Esophagus squamous epithelium (tissue), 5 donors: ENCODE measurements at places on chromosomes 16 and 17. TPM values are rescaled to one million over a fixed set of nuclear protein-coding genes. Genes with fewer than 3 reads are reported as not detected.

FN3K gene
- total RNA-seq, result 10.2 TPM

NHERF2 gene
- 31.7 TPM for total RNA-seq

RHBDL3 gene
- 1.1 TPM for total RNA-seq

ARL17A gene
- total RNA-seq, result 12.4 TPM

TMC7 gene
- 0.56 TPM for total RNA-seq

HOXB4 gene
- 0.27 TPM for total RNA-seq

- DNase-seq, result no peak
Observed at GRCh38 chr17:3826191-3826590, 19.9 kb downstream of the NCBP3 start.

- DNase-seq, result no peak
Observed at GRCh38 chr17:33976831-33977230, 278.3 kb upstream of the CCL2 start.

GRCh38 chr16:31072540-31073141 is 1.4 kb downstream of the ZNF668 start:
- DNase-seq, result no peak

- no peak for DNase-seq
Observed at GRCh38 chr16:68453816-68454215, 5.5 kb upstream of the SMPD3 start.

DNA sequence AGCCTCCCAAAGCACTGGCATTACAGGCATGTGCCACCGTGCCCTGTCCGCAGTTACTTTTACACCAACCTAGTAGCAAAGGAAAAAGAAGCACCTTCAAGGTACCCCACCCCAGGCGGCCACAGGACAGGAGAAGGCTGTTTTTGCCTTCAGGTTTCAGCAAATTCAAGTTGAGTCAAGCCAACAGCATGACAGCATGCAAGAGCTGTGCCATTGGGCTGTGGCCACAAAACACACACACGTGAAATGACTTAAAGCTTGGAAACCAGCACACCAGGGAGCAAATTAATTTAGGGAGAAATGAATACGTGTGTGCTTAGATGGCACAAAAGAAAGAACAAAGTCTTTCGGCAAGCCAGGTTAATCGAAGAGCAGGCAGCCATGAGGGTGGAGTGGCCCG is 39.7 kb downstream of the ERCC4 start:
- DNase-seq, result no peak

- DNase-seq, result no peak
Observed at GRCh38 chr17:2373179-2373578, 27.7 kb downstream of the MNT start.

DNA sequence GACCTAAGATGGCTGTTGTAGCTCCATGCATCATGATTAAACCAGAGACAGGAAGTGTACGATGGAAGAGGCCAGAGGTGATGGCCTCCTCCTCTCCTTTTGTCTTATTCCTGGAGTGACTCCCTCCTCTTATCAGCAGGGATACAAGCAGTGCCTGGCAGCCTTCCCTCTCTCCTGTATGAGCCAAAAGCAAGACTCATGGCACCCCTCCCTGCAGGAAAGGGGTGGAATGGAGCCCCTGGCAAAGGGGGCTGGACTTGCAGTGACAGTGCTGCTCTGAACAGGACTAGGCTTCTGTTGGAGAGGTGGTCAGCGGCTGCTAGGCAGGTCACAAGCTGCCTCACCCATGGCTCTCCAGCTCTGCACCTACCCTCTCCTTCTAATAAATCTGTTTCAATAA is 8.4 kb downstream of the TXNL4B start:
- DNase-seq, result no peak

DNA sequence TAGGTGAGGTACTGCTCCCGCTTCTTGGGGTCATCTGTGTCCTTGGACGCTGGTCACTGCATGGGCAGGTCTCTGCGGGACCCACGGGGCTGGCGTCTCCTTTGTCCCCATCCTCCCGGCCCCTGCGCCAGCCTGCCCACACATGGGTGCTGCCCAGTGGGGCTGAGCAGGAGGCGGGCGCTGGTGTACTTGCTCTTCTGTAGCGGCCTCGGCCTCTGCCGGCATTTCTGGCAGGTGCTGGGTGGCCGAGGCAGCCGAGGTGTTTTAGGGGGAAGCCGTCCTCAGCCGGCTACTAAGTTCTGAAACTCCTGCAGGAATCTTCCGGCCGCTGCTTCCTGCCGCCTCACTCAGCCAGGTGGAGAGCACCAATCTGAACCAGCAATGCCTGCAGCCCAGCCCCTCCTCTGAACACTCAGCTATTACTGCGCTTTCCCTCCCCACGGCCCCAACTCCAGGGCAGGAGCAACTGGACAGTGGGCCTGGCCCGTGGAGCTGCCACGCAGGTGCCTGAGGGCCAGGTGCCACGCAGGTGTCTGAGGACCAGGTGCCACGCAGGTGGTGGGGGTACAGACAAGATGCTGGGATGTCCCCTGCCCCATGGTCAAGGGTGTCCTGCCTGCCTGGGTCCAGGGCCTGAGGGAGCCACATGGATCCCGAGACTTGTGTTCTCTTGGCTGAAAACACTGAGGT is 10.0 kb downstream of the DECR2 start:
- DNase-seq, result no peak

DNA sequence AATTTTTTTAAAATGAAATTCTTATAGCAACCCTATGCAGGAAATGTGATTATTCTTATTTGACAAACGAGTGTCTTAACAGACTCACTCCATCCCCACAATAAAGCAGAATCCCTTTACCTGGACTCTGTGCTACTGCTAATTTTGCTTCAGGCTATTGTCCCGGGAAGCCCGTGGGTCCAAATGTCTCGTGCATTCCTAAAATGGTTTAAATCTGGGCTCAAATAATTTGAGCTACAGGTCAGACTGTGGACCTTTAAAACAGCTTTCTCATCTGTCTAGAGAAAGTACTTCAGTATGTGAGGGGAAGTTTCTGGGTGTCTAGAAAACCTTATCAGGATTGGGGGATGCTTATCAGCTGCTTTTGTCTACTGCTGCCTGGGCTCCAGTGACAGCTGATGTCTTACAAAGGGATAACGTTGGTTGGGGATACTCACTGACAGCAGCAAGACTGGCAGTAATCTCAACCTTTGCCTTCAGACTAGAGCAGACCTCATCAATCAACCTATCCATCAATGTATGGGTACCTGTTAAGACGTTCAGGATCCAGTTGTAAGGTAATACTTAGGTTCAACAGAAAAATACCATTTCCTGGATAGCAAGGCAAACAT is 197.9 kb upstream of the CDH11 start:
- no peak for DNase-seq
